Brain pericyte (primary cell): ENCODE measurements at places on chromosomes 13 and 19.

- DNase-seq = no peak
These were observed 15.0 kb upstream of the VSTM2B start for GRCh38 chr19:29510701-29511265.

- DNase-seq = no peak
These were observed 280.1 kb upstream of the TMTC4 start for GRCh38 chr13:100954430-100955305.

DNA sequence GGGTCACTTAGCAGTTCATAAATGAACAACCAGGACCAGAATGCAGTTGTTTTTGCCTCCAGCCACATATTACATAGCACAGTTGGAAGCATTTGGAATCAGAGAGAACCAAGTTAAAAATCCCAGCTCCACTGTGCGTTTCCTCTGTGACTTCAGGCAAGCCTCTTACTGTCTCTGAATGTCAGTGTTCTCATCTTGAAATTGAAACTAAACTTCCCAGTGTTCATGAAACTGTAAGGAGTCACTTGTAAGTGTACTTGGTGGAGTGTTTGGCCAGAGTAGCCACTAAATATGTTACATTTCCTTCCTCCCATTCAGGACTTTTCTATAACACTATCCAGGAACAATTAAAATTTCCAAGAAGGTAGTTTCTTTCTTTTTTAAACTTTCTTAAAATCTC lies 276.8 kb downstream of the KCNRG start:
- DNase-seq = no peak

GRCh38 chr13:113406321-113407102 lies 42.6 kb upstream of the GRTP1 start:
- DNase-seq = no peak

- DNase-seq = no peak
These were observed 185.7 kb downstream of the VWA8 start for GRCh38 chr13:41775251-41775650.

GRCh38 chr13:82224806-82225205 lies 1657.5 kb downstream of the SLITRK1 start:
- DNase-seq = no peak

DNA sequence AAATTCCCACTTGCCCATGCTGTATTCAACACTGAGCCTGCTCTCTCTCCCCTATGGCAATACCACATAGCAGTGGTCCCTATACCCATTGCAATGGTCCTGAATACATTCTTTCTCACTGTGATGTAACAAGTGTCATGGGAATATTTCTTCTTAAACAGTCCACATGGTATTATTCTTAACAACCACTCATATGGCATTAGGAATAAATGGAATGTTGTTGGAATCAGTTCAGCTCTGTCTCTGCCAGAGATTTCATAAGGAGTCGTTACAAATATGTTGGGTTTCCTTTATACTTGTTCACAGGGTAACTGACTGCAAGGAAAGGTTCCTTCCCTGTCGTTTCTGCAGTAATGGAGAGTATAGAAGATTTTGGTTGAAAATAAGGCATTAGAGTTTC lies 128.3 kb upstream of the SPATA13 start:
- no peak for DNase-seq
